ENCODE measurements at places on chromosomes 7 and 10. TPM values are rescaled to one million over a fixed set of nuclear protein-coding genes. Genes with fewer than 3 reads are reported as not detected.

UNC5B gene
- total RNA-seq: 7.1 TPM

TSPAN12 gene
- 53.9 TPM for total RNA-seq

COPS6 gene
- total RNA-seq: 50.4 TPM

CYP2C19 gene
- total RNA-seq: 2.1 TPM

C10orf53 gene
- not detected for total RNA-seq

ANKRD26 gene
- total RNA-seq: 23.8 TPM

DKK1 gene
- total RNA-seq: 0.51 TPM

CTAGE15 gene
- 3.0 TPM for total RNA-seq

ZNF33A gene
- 37.7 TPM for total RNA-seq

C7orf57 gene
- not detected for total RNA-seq

TAF5 gene
- 4.1 TPM for total RNA-seq

MRPS33 gene
- 25.1 TPM for total RNA-seq

DNA2 gene
- total RNA-seq: 12.0 TPM

OPN4 gene
- not detected for total RNA-seq
